ENCODE measurements at places on chromosomes 6 and 20.

- no peak for DNase-seq
Measured at GRCh38 chr6:38221251-38221650, 401.7 kb downstream of the ZFAND3 start.

GRCh38 chr20:60653111-60653845 lies 598.8 kb upstream of the CDH4 start:
- no peak for DNase-seq

- DNase-seq, result no peak
Measured at GRCh38 chr6:62891065-62891647, 320.1 kb upstream of the FKBP1C start.

DNA sequence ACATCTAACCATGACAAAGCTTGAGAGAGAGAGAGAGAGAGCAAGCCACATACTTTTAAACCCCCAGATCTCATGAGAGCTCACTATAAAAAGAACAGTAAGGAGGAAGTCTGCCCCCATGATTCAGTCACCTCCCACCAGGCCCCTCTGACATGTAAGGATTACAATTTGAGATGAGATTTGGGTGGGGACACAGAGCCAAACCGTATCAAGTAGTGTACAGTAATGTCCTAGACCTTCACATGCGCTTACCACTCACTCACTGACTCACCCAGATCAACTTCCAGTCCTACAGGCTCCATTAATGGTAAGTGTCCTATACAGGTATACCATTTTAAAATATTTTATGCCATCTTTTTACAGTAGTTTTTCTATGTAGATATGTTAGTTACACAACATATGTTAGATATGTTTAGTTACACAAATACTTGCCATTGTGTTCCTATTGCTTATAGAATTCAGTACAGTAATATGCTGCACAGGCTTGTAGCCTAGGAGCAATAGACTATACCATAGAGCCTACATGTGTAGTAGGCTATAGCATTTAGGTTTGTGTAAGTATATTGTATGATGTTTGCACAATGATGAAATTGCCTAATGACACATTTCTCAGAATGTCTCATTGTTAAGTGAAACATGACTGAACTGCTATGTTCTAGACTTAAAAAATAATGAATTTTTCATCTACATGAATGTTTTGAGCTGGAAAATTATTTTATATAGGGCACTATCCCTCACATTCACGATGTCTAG lies 11.7 kb downstream of the TSPYL1 start:
- DNase-seq, result no peak

DNA sequence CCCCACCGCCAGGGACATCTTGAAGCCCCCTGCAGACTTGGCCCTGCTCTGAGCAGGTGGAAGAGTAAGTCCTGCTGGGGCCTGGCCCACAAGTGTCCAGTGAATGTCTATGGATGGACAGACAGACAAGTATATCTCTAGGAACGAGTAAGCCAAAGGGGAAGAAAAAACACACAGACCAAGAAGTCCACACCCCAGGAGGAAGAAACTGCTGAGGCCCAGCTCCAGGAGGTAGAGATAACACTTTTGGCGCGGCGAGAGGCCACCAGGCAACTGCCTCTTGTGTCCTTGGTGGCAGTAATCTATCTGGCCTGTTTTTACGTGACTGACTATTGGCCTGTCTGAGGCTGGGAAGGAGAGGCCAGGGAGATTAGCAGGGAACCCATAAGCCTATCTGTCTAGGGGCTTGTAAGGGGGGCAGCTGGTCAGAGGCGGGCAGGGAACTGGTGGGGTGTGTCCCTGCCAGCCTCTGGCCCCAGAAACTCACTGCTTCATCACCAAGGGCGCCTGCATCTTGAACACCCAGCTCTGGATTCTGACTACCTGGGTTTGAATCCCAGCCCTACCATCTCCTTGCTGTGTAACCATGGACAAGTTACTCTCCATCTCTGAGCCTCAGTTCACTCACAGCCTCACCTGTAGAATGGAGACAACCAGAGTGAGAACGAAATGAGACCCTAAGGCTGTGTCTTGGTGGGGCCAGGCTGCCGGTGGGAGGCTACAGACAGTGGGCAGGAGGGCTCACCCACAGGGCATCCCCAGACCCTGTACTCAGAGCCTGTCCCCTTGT lies 31.3 kb downstream of the C20orf203 start:
- DNase-seq, result no peak

DNA sequence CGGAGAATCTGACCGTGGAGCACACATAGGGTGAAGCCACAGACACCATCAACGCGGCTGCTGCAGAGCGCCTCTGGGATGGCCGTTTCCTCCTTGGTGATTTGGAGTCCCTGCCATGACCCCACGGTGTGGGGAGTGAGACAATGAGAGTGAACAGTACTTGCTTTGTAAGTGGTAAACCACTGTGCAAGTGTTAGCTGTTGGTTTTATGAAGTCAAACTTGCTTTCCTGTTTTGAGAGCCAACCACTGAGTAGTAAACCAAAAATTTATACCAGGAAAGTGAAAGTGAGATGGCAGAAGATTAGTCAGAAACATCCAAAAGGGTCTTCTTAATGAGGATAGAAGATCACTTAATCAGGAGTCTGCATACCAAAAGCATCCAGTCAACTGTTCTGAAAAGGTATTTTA lies 160.7 kb downstream of the FOXC1 start:
- DNase-seq, result no peak

DNA sequence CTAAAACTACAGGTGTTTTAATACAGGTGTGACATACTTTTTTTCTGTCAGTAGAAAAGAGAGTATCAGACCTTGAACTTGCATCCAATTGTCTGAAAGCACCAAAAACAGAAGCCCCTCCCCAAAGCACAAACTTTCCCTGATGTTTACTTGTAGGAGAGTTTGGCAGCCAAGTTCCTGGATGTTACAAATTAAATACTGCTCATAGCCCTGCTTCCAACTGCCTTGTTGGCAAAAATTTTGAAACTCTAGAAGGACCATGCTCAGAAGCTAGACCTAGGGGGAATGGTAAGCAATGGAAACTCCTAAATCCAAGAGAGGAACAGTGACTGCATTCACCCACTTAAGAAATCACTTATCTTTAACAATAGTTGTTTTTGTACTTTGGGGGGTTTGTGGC lies 17.0 kb upstream of the ARG1 start:
- DNase-seq, result no peak

- peak; percentile 81 for DNase-seq
Measured at GRCh38 chr20:45373353-45374100, 4.6 kb downstream of the TP53TG5 start.

GRCh38 chr6:158043586-158044524 lies 62.2 kb downstream of the SYNJ2 start:
- no peak for DNase-seq

- DNase-seq, result no peak
Measured at GRCh38 chr6:62390401-62390800, 104.4 kb upstream of the KHDRBS2 start.

- DNase-seq, result no peak
Measured at GRCh38 chr20:48703511-48704219, 124.1 kb downstream of the PREX1 start.

GRCh38 chr20:54872440-54872839 lies 397.0 kb downstream of the DOK5 start:
- DNase-seq, result no peak

DNA sequence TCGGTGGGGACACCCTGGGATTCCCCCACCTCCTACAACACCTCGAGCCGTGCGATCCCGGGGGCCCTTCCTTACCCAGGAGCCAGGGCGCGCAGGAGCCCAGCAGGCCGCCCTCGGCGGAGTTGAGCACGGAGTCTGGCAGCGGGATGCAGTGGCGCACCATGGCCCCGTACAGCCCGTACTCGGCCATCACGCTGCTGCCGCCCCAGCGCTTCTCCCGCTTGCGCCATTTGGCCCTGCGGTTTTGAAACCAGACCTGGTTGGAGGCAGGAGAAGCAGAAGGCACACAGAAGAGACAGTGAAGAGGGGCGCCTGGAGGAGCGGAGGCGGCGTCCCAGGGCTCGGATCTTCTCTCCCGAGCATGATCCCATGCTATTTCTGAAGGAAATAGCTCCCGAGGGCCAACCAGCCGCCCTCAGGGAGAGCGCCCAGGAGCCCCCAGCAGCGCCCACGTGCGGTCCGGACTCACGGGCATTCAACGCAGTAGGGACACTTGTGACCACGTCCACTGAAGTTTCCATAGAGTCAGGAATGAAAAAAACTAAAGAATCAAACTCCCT lies 4.3 kb downstream of the VSX1 start:
- DNase-seq, result no peak

DNA sequence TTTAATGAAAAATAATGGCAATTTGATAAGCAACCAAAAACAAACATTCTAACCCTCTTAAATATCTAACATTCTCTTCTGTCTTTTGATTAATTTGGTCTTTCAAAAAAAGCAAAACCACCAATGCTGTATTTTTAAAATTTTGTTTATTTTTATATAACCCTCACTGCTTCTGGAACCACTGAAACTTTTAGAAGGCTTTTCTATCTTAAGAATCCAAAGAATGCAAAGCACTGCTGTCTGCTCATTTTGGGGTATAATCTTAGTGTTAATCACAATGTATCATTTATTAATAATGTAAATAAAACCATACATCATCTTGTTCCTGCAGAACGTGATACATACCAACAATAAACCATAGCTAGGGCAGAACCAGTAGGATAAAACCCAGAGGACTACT lies 14.0 kb downstream of the STK38 start:
- DNase-seq, result no peak

GRCh38 chr20:21435576-21435975 lies 38.2 kb upstream of the NKX2-4 start:
- DNase-seq, result no peak

DNA sequence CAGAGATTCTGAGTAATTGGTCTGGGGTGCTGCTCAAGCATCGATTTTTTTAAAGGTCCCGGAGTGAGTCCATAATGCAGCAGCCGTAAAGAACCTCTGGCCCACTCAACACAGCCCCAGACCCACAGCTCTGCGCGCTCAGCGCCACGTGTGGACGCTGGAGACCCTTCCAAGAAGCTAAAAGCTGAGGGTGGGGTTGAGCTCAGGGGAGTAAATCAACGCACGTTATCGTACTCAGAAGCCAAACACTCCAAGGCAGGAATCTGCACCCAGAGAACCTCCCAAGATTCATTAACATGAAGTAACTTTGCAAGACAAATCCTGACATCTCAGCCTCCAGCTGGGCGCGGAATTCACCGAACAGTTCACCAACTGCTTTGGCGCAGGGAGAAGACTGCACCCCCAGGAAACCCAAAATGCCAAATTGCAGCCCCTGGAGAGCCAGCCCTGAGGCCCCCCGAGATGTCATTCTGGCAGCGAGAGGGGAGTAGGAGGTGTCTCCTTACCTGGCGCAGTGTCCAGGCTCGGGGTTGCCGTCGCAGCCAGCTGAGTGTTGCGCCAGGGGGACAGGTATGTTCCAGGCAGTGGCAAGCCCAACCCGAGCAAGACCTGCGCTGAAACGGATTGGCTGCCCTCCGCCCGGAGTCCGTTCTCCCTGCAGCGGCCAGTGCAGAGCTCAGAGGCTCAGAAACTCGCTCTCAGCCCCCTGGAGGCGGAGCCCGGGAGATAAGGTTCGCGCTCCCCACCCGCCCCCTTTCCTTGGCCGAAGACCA lies at the start of gene COL21A1:
TSS of gene COL21A1 (minus strand) at position 700 of the 773 bp plus-strand sequence. CDS start 64,962 bp downstream, outside the sequence.
- DNase-seq, result no peak

GRCh38 chr6:110044096-110044495 lies 66.0 kb downstream of the GPR6 start:
- DNase-seq, result no peak

- no peak for DNase-seq
Measured at GRCh38 chr6:157909282-157909664, 72.4 kb upstream of the SYNJ2 start.

DNA sequence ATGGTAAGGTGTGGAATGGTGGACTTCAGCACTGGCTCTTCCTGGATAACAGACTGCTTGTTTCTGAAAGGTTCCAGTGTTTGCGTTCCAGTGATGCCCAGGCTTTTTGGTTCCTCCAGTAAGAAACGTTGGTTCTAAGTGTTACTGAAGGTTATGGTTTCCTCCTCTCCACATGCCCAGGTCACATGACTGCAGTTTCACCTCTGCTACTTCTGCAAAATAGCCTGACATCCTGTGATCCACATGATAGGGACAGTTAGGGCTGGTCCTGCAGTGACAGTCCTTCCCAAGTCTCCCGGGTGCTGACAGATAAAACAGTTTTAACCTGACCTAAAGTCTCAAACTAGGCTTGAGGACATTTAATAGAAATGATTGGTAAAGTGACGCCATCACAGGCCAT lies 132.2 kb upstream of the CST7 start:
- no peak for DNase-seq

- no peak for DNase-seq
Measured at GRCh38 chr6:28632326-28632851, 106.7 kb downstream of the GPX5 start.

GRCh38 chr6:109457562-109457996 lies 2.0 kb upstream of the MICAL1 start:
- DNase-seq, result no peak

DNA sequence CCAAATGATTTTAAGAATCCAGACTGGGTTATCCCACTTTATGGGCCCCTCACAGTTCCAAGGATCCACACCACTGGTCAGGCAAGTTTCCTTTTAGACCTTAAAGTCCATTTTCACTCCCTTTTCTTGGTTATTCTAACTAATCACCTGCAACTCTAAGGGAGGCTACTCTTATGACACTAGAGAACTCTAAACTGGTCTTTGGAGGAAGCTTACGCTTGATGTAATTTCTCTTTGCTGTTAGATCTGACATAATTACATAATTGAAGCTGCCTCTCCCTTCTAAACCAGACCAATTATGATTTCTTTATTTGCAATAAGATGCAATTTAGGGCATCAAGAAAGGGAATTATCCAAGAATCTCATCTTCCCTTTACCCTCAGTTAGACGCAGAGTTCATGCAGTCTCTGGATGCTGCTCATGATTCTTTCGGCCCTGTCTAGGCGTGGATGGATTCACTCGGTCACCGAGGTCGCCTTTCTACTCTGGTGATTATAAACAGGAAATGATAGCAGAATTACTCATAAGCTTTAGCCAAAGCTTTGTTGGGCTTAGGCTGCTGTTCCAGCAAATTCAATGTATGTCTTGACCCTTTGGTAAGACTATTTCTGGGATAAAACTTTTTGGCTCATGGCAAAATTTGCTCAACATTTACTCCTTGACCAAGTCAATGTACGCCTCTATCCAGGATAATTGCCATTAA lies 166.4 kb upstream of the PRND start:
- no peak for DNase-seq

DNA sequence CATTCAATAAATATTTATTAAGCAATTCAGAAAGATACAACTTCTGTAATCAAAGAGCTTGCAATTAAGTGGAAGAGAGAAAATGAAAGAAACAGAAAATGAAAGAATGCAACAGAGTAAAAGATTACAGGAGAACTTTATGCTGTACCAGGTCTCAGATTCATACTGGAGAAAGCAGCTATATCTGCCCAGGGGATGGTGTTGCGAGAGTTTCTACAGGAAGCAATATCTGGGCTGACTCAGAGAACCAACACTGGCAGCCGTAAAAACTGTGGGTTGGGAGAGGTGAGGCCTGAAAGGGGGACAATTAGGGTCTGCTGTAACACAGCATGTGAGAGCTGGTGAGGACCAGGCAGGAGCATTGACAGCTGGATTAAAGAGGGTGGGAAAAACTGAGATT lies 256.7 kb upstream of the TCF21 start:
- no peak for DNase-seq

DNA sequence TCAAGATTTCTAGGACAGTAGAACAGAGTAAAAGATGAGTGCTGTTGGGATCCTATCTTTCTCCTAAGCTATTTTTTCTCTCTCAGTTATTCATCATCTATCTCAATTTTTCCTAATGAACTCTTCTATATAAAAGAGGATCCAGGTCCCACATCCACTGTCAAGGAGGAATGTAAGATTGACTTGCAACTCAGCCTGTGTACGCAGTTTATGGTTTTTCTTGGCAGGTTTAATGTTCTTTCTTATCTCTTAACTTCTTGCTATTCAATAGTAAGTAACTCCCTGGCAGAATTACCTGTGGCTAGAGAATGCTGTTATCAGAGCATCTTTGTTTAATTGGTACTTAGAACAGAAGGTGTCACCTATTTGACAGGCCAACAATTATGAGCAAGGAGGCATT lies 60.8 kb downstream of the SLC16A10 start:
- no peak for DNase-seq

Measured in stimulated activated CD8-positive, alpha-beta memory T cell treated with anti-CD3 and anti-CD28 coated beads, Interleukin-7, amount 100 ng/mL, for 24 hours (primary cell).